ENCODE measurements at places on chromosomes 6 and 20. TPM values are rescaled to one million over a fixed set of nuclear protein-coding genes. Genes with fewer than 3 reads are reported as not detected.

CALHM4 gene
- total RNA-seq = not detected

LY6G6D gene
- 0.90 TPM for total RNA-seq

WFDC10B gene
- total RNA-seq = not detected

ULBP1 gene
- total RNA-seq = 0.40 TPM
